ENCODE measurements at places on chromosomes 3 and 15. TPM values are rescaled to one million over a fixed set of nuclear protein-coding genes. Genes with fewer than 3 reads are reported as not detected.

GRCh38 chr15:93249623-93250022 is 160.6 kb upstream of the RGMA start:
- DNase-seq, result no peak
- H3K4me1 ChIP-seq, result no peaks in the 10 kb centered on the region
- no peak overlapping the region for H3K4me3 ChIP-seq
- H3K27me3 ChIP-seq, result no peaks in the 10 kb centered on the region
- no peak overlapping the region for H3K27ac ChIP-seq

Gene CLDN16
- not detected for total RNA-seq

DNA sequence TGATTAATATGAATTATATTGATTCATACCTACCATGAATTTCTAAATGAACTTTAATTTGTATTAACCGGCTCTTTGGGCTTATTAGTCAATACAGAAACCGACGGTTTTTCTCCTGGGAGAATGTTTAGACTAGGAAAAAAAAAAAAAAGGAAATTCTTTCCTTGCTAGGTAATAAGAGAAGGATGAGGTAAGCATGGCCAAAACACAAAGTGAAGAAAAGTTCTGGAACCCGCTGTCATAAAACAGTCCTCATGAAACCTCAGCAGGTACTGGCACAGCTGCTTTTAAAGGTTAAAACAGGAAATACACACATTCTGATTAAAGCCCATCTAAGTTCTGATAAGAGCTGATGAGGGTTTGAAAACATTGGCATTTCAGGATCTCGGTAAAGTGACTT is 30.8 kb upstream of the PSTPIP1 start:
- H3K36me3 ChIP-seq, result no peaks in the 10 kb centered on the region
- H3K27me3 ChIP-seq, result no peaks in the 10 kb centered on the region
- no peak overlapping the region for H3K27ac ChIP-seq
- no peak for DNase-seq
- H3K4me1 ChIP-seq, result no peaks in the 10 kb centered on the region

Gene MESP1
- total RNA-seq, result 0.38 TPM

GRCh38 chr15:45114076-45114750 is at the start of the genes DUOX2 and DUOXA2:
Gene DUOX2, minus strand, starts transcription at chr15:45114172. Its CDS starts 761 bp downstream, at chr15:45113411.
Gene DUOXA2, plus strand, starts transcription at chr15:45114326. Its CDS starts 280 bp downstream, at chr15:45114606.
- H3K4me1 ChIP-seq, result peaks cover 49% of the 10 kb centered on the region
- no peak within 1 kb of the TSS for H3K4me3 ChIP-seq
- no peak for DNase-seq

DNA sequence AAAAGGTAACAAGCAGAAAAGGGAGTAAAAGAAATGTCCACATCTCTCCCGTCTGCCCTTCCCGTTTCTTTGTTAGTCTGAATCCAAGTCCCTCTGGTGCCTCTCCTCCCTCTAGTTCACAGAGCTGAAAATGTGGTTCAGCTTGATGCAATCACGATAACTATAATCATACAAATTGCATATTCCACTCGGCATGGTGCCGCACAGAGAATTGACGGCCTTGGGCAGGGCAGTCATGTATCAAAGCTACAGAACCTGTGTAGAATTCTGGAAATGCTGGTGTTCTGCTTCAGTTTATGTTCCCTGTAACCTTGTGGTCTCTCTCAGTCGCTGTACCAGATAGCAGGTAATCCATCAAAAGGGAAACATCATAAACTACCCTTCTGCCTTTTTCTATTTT is 562.9 kb upstream of the CBLB start:
- no peak overlapping the region for H3K4me3 ChIP-seq
- no peak overlapping the region for H3K27ac ChIP-seq
- no peak for DNase-seq
- H3K36me3 ChIP-seq, result no peaks in the 10 kb centered on the region
- H3K27me3 ChIP-seq, result no peaks in the 10 kb centered on the region
- no peaks in the 10 kb centered on the region for H3K4me1 ChIP-seq

Gene SERINC4
- total RNA-seq, result 0.57 TPM

Gene MB21D2
- 4.2 TPM for total RNA-seq

DNA sequence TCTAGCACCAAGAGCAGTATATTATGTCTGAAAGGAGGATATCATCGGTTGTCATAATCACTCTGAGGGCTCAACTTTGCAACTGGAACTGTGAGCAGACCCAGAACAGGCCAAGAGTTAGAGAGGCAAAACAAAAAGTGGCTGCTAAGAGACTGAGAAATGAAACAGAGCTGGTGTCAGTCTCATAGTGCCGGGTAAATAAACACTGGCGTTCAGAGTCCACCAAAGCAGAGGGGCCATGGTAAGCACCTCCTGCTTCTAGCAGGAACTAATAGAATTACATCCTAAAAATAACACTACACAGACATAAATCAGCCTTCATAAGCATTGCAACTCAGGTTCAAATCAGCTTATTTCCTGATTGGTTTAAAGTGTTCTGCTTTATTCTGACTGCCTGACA is 10.3 kb upstream of the IL12A start:
- H3K27me3 ChIP-seq, result no peaks in the 10 kb centered on the region
- no peak for DNase-seq
- no peaks in the 10 kb centered on the region for H3K4me1 ChIP-seq
- H3K27ac ChIP-seq, result no peak overlapping the region
- H3K4me3 ChIP-seq, result no peak overlapping the region

DNA sequence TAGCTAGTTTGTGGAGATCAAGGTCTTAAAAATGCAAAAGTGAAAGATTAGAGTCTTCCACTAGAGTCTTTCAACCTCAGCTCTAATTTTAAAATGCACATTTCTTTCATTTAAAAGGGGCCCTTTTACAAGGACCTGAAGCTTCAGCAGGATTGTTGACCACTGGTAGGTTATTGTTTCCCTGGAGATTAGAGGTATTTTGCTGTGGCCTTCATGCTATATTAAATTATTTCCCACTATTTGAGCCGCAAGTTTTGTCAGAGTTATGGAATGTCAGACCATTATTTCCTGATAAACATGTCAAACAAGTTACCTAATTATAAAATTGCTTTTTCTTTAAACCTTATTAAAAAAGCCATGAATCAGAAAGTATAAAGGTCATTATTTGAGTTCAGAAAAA is 103.1 kb upstream of the CCNL1 start:
- H3K4me3 ChIP-seq, result no peak overlapping the region
- H3K4me1 ChIP-seq, result no peaks in the 10 kb centered on the region
- H3K36me3 ChIP-seq, result no peaks in the 10 kb centered on the region
- no peaks in the 10 kb centered on the region for H3K27me3 ChIP-seq
- DNase-seq, result no peak

DNA sequence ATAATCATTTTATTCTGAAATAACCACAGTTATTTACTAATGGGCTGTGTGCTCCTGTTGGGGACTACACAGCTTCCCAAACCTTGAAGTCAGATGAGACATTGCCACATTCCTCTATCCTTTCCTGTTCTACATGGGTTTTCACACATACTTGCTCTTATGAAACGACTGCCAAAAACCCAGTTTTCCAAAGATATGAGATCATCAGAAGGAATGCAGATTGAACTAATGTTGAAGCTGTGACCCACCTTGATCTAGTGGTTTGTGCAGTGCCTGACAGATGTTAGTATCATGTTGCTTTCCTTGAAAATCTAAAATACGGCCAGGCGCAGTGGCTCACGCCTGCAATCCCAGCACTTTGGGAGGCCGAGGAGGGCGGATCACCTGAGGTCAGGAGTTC is 144.6 kb downstream of the VGLL4 start:
- no peak overlapping the region for H3K4me3 ChIP-seq
- H3K27me3 ChIP-seq, result no peaks in the 10 kb centered on the region
- no peak overlapping the region for H3K27ac ChIP-seq
- H3K4me1 ChIP-seq, result no peaks in the 10 kb centered on the region

- H3K27ac ChIP-seq, result no peak overlapping the region
- H3K27me3 ChIP-seq, result no peaks in the 10 kb centered on the region
- H3K4me3 ChIP-seq, result no peak overlapping the region
- DNase-seq, result no peak
Observed at GRCh38 chr15:49339656-49340055, 83.4 kb upstream of the FGF7 start.

Gene CELF6
- total RNA-seq, result 2.9 TPM

DNA sequence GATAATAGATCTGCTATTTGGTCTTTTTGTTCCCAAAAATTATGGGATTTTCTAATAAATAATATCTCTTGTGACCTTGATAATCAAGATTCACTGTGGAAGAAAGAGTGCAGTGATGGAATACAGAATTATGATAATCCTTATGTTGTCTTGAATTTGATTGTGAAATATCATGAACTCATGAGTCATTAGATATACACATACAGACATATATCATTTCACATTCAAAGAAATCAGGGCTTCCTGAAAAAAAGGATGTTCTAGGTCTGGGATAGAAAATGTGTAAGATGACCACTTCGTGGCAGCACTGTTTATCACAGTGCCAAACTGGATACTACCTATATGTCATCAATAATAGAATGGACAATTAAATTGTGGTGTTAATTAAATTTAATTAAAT is 97.7 kb downstream of the DPH6 start:
- no peak overlapping the region for H3K27ac ChIP-seq
- no peak overlapping the region for H3K4me3 ChIP-seq
- no peaks in the 10 kb centered on the region for H3K4me1 ChIP-seq
- no peaks in the 10 kb centered on the region for H3K27me3 ChIP-seq
- H3K36me3 ChIP-seq, result no peaks in the 10 kb centered on the region

Gene IQCF5
- not detected for total RNA-seq

DNA sequence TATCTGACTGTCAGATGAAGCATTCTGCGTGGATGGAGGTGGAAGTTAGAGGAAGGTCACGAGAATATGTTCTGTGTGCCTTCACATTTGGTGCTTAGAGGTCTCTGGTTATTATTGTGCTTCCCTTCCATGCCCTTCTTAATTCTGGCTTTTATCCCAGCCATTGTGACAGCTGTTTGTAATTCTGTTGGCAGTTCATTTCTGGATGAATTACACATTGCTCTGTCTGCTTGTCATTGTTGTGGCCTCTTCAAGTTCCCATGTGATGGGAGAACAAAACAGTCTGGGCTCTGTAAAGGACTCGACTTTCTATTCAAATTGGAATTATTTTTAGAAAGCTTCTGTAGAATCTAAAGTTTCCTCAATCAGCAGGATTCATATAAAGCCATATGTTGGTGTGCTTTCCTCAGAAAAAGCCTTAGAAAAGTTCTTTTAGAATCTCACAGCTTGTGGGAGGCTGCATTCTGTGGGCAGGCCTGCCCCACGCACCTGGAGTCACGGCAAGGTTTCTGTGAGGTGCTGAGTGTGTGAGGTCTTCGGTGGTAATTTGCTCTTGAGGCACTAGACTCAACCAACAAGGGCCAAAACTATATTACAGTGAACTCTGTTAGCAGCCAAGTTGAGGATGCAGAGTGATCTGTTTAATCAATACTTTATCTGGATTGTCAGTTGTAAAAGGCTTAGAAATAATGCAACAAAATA is 397.4 kb upstream of the AZI2 start:
- H3K36me3 ChIP-seq, result no peaks in the 10 kb centered on the region
- H3K4me3 ChIP-seq, result no peak overlapping the region
- H3K27ac ChIP-seq, result no peak overlapping the region
- no peak for DNase-seq
- H3K4me1 ChIP-seq, result no peaks in the 10 kb centered on the region

Gene KLF15
- total RNA-seq, result 0.57 TPM

- no peak overlapping the region for H3K27ac ChIP-seq
- H3K4me1 ChIP-seq, result no peaks in the 10 kb centered on the region
- no peak overlapping the region for H3K4me3 ChIP-seq
- no peak for DNase-seq
- H3K27me3 ChIP-seq, result no peaks in the 10 kb centered on the region
Observed at GRCh38 chr15:63953524-63953923, 92.8 kb downstream of the DAPK2 start.

DNA sequence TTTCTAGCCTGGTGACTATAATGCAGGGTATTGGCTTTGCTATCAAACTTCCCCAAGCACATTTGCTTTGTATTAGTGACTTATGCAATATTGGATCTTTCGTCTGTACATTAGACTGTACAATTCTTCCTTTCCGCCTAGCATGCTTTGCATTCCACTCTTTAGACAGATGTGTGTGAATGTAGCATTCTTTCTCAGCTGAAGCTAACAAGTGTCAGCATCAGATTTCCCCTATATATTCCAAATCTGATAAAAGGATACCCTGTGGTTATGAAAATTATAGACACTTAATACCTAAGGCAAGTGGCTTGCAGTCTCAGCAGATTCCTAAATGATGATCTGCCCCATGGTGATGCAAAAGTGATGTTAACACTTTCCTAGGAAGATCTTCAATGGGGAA is 360.1 kb downstream of the CNTN4 start:
- no peak overlapping the region for H3K4me3 ChIP-seq
- no peak for DNase-seq
- H3K27ac ChIP-seq, result no peak overlapping the region
- no peaks in the 10 kb centered on the region for H3K36me3 ChIP-seq

DNA sequence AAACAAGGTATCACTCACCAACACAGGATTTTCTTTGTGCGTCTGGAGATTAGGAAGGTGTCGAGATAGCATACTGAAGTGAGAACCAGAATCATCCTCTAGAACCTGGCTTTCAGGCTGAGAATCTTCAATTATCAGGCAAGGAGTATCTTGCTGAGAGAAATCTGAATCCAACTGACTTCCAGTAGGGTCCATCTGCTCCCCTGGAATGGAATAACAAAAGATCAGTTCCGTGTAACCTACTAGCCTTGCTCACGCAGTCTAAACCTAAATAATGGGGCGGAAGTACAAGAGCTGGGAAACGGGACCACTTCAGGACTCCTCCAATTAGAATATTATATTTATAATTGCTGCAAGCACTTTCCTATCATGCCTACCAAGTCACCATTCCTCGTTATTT is 690 bp downstream of the TP53BP1 start:
- no peak for DNase-seq
- H3K36me3 ChIP-seq, result no peaks in the 10 kb centered on the region
- H3K27me3 ChIP-seq, result no peaks in the 10 kb centered on the region
- peak overlapping the region; percentile 89 for H3K4me3 ChIP-seq
- peaks cover 11% of the 10 kb centered on the region for H3K4me1 ChIP-seq

GRCh38 chr3:42778644-42779043 is 5.6 kb upstream of the CCDC13 start:
- H3K4me1 ChIP-seq, result no peaks in the 10 kb centered on the region
- H3K27ac ChIP-seq, result no peak overlapping the region
- no peaks in the 10 kb centered on the region for H3K27me3 ChIP-seq
- H3K36me3 ChIP-seq, result no peaks in the 10 kb centered on the region
- H3K4me3 ChIP-seq, result no peak overlapping the region

Gene UBA3
- 82.7 TPM for total RNA-seq

DNA sequence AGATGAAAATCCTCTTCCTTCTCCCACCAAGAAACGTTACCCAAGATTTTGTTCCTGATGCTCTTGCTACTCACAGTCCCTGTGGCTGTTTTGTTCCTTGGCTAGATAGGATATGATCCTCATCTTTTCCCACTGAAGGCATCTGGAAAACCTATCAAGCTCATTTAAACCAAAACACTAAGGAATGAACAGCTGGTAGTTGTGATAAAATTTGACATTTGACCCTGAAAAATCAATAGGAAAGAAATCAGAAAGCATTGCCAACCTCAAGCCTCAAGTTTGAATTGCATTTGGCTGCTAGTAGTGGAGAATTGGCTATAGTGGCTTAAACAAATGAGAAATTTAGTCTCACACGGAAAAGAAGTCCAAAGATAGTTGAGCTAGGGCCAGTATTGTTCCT is 170.6 kb upstream of the CHRM5 start:
- H3K27ac ChIP-seq, result no peak overlapping the region
- H3K4me3 ChIP-seq, result no peak overlapping the region
- no peaks in the 10 kb centered on the region for H3K27me3 ChIP-seq

Gene GOLGA8G
- not detected for total RNA-seq

GRCh38 chr15:31465083-31465955 is 138.7 kb downstream of the KLF13 start:
- no peaks in the 10 kb centered on the region for H3K27me3 ChIP-seq
- no peaks in the 10 kb centered on the region for H3K36me3 ChIP-seq
- H3K4me3 ChIP-seq, result no peak overlapping the region
- DNase-seq, result no peak
- no peaks in the 10 kb centered on the region for H3K4me1 ChIP-seq
